H4 (cell line): ENCODE measurements at places on chromosomes 16 and 17.

- peak; percentile 33 for DNase-seq
Observed at GRCh38 chr17:51487947-51488346, 227.6 kb downstream of the UTP18 start.

GRCh38 chr16:69329369-69330285 lies 761 bp downstream of the PDF start:
- no peak for DNase-seq

DNA sequence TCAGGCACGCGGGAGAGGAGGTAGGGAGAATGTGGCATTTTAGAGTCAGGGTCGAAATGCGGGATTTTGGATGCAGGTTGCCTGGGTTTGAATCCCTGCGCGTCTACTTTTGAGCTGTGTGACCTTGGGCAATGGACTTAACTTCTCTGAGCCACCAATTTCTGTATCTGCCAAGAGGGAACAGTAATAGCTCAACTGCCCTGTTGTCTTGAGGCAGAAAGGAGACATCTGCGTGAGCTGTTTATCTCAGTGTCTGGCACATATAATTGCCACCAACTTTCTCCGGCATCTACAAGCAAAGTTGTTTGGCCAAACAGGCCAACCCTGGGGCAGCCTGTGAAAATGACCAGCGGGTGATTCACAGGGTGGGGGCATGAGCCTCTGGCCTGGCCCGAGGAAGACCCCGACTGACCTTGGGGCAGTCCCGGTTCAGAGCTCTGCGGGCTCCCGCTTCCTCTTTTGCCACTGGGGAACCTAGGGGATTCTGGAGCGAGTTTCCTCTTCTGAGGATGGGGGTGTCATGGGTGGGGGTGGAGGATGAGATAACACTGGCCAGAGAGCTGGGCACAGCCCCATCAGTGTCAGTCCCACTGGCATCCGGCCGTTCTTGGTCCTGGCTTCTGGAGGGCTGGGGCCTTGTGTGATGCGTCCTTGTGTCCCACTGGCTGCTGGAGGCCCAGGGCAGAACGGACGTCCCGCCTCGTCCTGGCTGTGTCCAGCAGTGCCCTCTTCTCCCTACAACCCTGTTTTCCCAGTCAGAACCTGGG lies 1.3 kb downstream of the SNN start:
- DNase-seq = no peak

- DNase-seq = no peak
Observed at GRCh38 chr17:30812218-30813177, 12.0 kb downstream of the CRLF3 start.

GRCh38 chr16:88806491-88807111 lies 3.0 kb downstream of the CDT1 start:
- DNase-seq = no peak

DNA sequence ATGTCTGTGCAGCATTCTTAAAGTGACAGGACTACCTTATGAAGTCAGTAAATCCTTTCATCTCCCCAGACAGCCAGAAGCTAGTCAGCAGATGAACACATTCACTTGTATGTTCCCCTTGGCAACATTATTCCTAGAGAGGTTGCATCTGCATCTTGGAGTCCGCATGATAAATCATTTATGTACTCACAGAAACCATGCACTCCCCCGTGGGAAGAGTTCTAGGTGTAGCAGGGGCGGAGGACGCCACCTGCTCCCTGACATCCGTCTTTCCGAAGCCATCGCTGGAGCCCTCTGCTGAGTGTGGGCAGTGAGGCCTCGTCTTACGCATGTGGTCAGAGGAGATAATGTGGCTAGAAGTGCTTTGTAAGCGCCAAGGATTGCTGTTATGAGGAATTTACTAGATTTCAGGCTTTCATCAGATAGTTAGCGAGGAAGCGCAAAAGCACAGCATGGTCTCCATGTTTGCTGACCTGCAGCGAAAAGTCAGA lies 144.5 kb downstream of the RPTOR start:
- no peak for DNase-seq

DNA sequence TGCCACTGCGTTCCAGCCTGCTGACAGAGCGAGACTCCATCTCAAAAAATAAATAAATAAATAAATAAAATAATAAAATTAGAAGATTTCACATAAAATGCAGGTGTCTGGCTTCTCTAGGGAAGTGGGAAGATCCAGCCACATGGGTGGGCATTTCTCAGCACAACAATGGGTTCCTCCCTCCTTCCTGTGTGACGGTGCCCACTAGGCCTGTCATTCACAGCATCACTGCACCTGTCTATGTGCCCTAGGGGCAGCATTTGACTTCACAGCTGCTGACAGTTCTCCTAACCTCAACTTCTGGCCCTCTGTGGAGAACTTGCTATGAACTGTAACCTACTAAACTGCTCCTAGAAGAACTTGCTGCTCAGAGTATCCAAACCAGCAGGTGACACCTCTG lies 3.0 kb downstream of the ABHD15 start:
- no peak for DNase-seq

DNA sequence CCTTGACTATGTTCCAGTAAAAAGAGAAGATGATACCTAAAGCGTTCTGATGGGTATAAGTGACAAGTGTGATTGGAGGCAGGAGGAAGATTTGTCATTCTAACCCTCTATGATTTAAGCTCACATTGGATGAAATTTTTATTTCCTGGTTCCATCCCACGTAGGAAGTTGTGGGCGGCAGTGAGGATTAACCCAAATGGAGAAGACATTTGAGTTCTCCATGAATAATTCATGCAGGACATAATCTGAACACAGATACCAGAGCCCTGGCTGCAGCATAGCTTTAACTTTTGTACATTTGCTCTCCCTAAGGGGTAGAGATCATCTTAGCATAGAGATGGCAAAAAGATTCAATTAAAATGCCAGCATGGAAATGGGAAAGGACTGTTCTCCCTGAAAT lies 146.3 kb downstream of the SLC39A11 start:
- no peak for DNase-seq

DNA sequence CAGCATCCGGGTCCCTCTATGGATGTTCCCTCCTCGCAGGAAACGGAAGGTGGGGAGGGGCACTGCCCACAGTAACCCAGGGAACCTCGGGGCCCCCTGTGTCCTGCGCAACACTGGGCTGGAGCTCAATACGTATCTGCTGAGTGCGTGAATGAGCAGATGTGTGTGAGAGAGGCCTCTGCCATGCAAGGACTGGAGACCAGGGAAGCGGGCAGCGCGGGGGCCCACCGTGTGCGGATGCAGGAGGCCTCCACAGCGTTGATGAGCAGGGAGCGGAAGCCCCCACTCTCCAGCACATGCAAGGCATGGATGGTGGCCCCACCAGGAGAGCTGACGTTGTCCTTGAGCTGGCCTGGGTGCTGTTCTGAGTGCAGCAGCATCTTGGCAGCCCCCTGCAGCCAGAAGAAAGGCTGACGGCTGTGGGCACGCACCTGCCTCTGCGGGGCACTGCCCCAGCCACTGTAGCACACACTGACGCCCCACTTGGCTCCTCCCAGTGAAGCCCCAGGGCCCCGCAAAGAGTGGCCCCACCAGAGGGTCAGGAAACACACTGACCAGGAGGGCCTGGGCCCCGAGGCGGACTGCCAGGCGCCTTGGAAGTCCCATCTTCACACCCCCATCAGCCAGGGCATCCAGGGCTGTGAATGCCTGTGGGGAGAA lies 2.9 kb downstream of the PYCR1 start:
- no peak for DNase-seq

GRCh38 chr17:5096731-5097100 lies 15.0 kb downstream of the ZNF232 start:
- DNase-seq = no peak

- DNase-seq = no peak
Observed at GRCh38 chr16:49452578-49452977, 79.0 kb downstream of the C16orf78 start.

GRCh38 chr17:77429969-77430752 lies 289.4 kb downstream of the SEC14L1 start:
- peak; percentile 92 for DNase-seq

- no peak for DNase-seq
Observed at GRCh38 chr16:83939266-83939855, 13.7 kb upstream of the OSGIN1 start.

GRCh38 chr16:4498546-4499195 lies 22.5 kb downstream of the HMOX2 start:
- no peak for DNase-seq

DNA sequence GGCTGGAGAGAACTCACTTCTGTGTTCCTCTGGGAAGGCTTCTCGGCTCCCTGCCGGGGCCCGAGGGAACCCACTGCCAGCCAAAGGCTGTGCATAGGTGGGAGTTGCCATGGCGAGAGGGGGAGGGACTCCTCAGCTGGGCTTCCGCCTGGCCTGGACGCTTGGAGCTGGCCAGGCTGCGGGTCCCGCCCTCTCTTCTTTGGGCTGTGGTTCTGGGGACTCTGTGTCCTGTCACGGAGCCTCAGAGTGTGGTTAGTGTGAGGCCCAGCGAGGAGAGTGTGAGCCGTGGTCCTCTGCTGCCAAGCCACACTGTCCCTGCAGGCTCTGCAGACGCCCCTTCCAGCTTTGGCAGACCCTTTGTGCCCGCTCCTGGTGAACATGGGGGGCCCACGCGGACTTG lies 123.1 kb downstream of the OR1D5 start:
- no peak for DNase-seq

GRCh38 chr17:5050278-5050677 lies 15.1 kb upstream of the SLC52A1 start:
- DNase-seq = no peak

DNA sequence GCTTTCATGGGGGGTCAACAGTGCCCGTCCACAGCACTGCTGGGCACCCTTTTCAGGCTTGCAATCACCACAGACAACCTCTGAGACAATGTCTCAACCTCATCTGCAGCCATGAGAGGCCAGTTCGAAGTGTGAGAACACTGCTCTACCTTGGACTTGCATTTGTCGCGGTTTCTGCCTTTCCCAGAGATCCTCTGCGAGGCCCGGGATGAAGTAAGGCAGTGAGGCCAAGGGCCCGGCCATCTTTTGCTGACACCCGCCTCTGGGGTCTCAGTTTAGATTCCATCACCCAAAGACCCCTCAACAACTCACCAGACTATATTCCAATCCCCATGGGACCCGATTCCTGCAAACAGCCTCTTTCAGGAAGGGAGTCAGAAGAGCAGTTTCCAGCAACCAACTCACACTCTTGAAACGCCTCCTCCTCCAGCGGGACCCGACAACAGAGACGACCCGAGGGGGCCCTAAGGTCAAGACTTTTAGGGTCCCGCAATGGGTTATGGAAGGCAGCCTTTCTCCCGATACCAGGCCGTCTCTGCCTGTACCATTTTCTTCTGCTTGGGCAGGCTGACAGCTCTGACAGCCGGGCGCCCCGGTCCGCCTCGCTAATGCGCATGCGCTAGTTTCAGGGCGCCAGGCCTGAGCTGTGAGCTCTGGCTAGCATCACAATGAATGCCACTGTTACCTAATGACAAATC lies 576.0 kb downstream of the KCNJ18 start:
- DNase-seq = no peak

- DNase-seq = no peak
Observed at GRCh38 chr17:6996256-6997011, 585 bp downstream of the ALOX12 start.

DNA sequence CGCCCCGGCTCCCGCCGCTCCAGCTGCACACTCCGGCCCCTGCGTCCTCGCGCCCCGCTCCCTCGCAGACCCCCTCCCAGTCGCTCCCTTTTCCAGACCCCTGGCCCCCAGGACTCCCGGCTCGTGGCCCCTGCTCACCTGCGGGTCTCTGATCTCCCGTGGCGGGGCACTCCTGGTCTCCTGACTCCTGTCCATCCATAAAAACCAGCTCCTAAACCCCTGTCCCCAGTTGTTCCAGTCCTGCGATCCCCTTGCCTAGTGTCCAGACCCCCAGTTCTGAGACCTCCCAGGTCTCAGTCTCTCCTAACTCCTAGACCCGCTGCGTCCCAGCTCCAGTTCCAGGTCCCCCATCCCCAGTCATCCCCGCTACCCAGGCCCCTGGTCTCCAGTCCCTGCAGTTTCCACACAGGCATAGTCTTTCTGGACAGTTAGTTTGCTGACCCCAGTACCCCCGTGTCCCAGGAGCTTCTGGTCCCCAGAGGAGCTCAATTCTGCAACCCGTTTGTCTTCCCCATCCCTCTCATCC lies 379 bp downstream of the SNX29 start:
- DNase-seq = no peak

DNA sequence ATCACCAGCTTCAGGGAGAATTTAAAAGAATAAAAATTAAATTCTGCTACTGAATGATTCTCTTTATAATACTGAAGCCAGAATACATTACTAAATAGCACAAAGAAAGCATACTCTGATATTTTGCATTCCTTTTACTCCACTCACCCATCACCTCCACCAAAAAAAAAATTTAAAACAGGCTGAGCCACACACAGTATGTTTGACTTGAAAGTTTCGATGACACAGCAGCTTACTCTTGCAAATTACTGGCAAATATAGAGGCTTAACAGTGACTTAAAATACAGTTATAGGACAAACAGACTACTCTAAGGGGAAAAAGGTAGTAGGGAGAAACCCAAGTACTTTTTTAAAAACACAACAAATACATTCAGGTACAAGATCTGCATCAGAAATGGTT lies 39.2 kb downstream of the GPATCH8 start:
- DNase-seq = no peak

GRCh38 chr17:7838090-7839075 lies 4.4 kb downstream of the KDM6B start:
- peak; percentile 51 for DNase-seq

GRCh38 chr16:1144476-1145382 lies 8.2 kb upstream of the CACNA1H start:
- no peak for DNase-seq

DNA sequence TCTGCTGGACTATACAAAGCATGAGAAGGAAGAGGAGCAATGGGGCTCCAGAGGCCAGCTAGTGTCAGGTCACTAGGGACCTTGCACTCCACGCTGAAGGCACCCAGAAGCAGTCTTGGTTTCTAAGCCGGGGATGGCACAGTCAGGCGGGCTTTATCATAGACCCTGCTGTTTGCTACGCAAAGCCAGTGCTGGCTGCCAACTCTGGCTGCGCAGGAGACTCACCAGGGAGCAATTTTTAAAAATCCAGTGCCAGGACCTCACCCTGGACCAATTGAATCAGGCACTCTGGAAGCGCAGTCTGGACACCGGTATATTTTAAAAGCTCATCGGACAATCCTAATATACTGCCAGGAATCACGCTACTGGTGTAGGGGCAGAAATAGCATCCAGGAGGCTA lies 368.5 kb upstream of the XYLT1 start:
- no peak for DNase-seq
